ENCODE measurements at places on chromosomes 11 and 22.

GRCh38 chr11:72100462-72100861 is 2.6 kb downstream of the LAMTOR1 start:
- DNase-seq, result no peak

DNA sequence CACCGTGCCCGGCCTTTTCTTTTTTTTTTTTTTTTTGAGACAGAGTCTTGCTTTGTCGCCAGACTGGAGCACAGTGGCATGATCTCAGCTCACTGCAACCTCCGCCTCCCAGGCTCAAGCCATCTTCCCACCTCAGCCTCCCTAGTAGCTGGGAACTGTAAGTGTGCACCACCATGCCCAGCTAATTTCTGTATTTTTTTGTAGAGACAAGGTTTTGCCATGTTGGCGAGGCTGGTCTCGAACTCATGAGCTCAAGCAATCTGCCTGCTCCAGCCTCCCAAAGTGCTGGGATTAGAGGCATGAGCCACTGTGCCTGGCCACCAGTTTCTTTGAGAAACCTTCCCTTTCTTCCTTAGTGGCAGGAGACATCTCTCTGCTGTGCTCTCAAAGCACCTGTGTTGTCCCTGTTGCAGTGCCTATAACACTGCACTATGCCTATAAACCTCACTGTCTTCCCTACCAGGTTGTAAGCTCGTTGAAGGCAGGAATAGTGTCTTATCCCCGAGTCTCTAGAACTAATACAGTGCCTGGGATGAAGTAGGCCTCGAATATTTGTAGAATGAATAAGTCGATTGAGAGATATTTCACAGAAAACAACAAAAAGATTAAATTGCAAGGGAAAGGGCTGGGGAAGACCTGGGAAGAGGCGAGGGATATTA is 13.7 kb downstream of the TAGLN start:
- no peak for DNase-seq

DNA sequence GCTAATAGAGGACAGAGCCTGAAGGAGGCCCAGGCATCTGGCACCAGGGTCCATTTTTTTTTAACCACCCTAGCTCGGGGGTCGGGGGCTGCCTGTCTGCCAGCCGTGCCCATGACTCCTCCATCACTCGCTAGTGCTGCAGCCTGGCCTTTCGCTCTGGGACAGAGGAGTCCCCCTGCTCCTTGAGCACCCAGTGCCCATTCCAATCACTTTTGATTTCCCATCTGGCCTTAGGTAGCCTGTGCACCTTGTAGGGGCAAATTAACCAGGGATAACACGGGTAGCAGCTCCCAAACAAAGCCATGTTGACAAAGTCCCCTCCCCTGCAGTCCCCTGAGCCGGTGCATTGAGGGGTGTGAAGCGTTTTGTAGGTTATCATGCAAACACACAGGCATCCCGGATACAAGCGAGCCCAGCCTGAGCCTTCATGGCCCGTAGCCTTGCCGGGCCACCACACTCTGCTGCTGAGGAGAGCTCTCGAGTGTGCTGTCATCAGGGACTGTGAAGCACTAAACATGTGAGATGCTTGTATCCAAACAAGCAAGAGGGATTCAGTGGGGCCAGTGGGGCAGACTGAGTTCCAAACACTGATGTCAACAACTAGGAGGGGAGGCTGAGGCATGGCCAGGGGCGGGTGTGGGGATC is 208.7 kb downstream of the DSCAML1 start:
- DNase-seq, result no peak

DNA sequence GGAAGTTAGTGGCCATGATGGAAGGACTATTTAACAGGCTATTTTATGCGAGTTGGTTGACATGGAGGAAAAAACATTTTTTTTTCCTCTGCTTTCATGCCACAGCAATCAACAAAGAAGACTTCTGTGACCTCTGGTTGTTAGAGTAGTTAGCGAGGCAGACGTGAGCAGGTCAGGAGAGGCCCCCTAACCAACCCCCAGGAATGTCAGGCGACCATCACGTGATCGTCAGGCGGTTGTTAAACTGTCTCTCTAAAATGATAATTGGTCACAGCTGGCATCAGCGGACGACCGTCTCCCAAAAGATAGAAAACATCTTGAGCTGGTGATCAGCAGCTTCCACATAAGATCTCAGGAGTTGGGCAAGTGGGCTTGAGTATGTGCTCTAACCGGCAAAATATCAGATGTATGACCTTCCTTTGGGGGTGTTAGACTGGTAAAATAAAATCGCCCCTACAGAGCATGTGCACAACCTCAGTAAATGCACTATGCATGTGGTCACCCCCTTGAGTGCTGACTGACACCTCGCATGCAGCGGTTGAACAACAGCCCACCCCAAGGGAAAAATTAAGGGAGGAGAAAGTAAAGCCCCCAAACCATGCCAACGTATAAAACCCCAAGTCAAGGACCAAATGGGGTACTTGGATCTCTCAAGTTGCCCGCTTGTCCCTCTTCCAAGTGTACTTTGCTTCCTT is 20.9 kb upstream of the NARS2 start:
- DNase-seq, result no peak

DNA sequence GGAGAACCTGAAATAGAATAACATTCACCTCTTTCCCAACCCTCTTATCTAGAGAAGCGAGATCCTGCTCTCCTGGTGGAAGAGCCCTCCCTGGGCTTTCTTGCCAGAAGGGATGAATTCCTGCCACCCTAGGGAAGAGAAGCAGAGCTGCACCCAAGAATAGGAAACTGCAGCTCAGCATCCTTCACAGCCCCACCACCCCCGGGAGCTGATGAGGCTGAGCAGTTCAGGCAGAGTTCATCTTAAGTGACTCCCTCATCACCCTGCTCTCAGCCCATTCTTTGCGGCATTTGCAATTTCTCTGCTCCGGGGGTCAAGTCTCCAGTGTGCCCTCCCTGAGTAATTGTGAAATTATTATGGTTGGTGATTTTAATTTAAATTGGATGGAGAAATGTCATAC is 514.9 kb downstream of the BUD13 start:
- no peak for DNase-seq

DNA sequence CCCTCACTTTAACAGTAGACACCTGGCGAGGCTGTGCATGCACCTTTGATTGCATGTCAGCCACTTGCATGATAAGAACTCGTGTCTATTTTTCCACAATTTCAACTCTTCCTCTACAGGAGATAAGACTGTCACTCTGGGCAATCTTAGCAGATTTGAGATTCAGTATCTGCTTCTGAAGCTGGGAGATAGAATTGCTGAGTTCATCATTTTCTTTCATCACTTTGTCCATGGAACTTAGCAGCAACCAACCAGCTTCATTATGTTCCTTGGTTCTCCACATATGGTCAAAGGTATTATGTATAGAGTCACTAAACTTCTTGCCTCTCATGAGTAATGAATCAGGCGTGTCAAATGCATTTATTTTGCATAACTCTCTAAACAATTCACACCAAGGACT is 17.1 kb downstream of the MTNR1B start:
- no peak for DNase-seq

Data from activated CD4-positive, alpha-beta T cell treated with anti-CD3 and anti-CD28 coated beads for 48 hours (primary cell).